Stimulated activated CD8-positive, alpha-beta memory T cell treated with anti-CD3 and anti-CD28 coated beads, Interleukin-4, amount 100 ng/mL, for 48 hours (primary cell): ENCODE measurements at places on chromosomes 5 and 9.

- DNase-seq, result no peak
Observed at GRCh38 chr5:123874600-123875201, 362.7 kb downstream of the CSNK1G3 start.

DNA sequence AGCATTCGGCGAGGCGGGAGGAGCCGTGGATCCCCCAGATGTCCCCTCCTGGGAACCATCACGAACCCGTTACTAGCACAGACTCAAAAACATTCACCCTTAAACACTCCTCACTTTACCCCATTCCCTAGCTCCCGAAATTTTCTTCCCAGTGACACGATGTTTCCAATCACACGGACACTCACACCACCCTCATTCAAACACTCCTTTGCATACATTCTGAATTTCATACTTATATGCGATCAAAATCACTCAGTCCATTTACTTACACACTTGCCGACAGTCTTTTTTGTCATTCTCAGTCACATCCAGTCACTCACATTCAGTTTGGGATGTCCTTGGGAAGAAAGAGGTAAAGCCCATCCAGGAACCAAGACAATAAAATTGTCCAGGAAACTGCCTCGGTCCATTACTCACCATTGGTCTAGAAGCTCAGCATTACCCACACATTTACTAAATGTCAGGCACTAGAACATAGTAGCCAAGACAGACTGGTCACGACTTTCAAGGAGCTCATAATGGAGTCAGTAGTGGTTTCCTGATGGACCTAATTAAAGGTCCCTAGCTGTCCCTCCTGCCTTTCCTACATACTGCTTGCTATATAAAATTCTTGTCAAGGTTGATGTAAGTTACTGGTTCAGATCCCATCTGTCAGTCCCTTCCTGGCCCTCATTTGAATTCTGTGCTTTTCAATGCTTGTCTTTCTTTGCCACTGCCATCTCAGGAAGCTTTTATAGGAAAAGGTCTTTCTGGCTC, 574 bp downstream of the SLC35A4 start:
- no peak for DNase-seq

GRCh38 chr9:134968011-134968822, 50.5 kb upstream of the FCN1 start:
- DNase-seq, result no peak

DNA sequence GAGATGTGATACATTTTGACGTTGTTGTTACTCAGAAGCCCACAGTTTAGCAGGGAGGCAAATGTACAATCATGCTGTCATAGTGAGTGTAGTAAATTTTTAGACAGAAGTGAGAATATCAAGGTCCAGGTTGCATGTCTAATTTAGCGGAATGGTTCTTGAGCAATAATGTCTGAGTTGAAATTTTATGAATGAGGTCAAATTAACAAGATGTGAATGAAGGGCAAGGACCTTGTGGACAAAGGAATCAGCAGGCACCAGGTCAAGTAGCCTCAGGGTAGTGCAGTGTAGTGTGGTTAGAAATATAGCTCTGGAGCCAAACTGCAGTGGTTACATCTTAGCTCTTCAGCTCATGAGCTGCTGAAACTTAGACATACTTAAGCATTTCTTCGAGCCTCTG, 36.2 kb downstream of the TNFSF8 start:
- no peak for DNase-seq

- DNase-seq, result no peak
Observed at GRCh38 chr5:102959055-102959454, 160.9 kb downstream of the GIN1 start.

- peak; percentile 62 for DNase-seq
Observed at GRCh38 chr9:125428060-125428901, 166.7 kb downstream of the GAPVD1 start.

DNA sequence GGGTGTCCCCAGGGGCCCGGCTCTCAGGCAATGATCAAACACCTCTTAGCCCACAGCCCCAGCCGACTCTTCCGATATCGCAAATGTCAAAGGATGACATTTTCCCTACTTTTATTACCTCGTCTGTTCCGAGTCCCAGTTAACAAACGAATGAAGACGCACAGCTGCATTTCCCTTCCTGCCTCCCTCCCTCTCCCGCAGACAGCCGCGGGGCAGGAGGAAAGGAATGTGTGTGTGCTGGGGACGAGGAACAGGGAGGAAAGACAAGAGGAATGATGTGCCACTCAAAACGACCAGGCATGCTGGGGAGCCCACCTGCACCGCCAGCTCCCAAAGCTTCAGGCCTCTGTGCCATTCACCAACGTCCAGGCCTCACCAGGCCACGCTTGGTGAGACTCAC, 125.9 kb upstream of the SARDH start:
- no peak for DNase-seq

DNA sequence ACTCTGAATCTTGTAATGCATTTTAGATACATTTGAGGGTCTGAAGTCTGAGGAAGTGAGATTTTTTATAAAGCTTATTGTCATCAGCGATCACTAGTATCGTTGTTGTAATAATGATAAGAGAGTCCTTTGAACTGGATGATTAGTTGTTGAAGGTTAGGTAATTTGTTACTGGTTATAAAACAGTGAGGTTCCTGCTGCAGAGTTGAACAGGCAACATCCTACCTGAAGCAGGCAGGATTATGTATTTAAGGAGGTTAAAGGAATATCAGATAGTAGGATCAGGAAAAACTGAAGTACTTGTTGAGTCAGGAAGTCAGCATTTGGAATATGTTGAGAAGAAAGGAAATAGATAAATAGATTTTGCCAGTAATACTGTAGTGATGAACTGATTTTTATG, 106.7 kb downstream of the VPS13A start:
- no peak for DNase-seq

- peak; percentile 72 for DNase-seq
Observed at GRCh38 chr9:126516936-126517832, 96.5 kb upstream of the LMX1B start.

GRCh38 chr9:36031774-36032555, 4.7 kb upstream of the RECK start:
- no peak for DNase-seq

DNA sequence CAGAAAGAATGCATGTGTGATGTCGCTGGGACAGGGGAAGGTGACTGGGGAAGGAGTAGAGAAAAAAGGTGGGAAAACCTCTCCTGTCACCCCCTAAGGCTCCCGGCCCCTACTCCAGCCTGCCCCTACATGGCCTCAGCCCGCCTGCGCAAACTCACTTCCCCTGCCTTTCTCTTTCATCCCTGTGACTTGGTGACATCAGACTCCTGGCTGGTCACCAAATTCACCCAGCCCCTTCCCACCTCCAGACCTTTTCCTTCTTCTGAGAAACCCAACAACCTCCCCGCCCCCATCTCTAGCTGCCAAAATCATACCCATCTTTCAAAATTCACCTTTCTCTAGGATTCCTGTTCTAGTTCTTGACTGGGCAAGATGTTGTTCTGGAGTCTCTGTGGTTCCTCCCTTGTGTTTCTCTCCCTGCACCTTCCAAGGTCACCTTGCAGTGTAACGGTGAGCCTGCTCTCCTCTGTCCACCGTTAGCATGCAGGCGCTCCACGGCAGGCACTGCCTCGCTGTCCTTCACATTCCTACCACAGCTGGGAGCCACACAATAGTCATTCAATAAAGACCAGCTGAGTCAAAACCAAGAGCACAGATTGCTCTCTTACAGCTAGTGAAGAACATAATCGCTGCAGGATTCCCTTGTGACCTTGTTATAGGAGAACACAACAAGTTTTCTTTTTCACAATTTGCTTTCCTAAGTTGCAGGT, 134.5 kb downstream of the FANCC start:
- DNase-seq, result no peak

DNA sequence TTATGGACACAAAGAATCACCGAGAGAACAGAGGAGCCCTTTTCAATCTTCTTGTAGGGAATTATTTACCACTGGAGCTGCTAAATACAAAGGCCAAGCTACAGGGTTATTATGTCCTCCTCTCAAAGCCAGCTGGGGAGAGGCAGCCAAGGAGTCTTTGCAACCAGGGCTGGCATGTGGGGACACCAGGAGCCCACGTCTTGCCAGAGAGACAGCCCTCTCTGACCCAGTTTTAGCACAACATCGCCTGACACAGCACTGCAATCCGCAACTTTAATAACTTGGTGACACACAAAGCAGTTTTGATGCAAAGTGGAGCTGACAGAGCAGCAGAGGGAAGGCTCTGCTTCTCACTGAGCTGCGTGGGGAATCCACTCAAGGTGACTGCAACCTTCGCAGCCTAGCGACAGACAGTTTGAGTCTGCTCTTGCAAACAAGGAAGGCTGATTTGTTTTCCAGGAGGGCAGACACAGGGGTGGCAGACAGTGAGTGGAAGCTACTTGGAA, 33.6 kb downstream of the TLR4 start:
- DNase-seq, result no peak

DNA sequence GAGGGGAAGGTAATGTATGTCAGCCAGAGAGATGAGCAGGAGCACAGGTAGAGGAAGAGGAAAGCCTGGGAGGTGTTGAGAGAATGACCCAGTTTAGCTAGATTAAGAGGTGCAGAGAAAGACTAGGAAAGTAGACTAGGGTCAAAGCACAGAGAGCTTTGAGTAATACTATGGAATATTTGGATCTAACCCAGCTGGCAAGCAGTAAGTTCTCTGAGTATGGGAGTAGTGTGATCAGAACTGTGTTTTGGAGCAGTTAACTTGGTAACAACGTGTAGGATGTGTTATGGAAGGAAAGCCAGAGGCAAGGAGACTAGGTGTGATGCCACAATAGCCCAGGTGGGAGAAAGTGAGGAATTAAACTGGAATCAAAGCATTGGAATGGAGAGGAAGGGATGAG, 84.9 kb upstream of the PTGER4 start:
- no peak for DNase-seq

GRCh38 chr5:98825582-98826375, 52.3 kb downstream of the RGMB start:
- DNase-seq, result no peak

GRCh38 chr9:91905991-91906469, 44.0 kb downstream of the ROR2 start:
- DNase-seq, result peak; percentile 66

- DNase-seq, result no peak
Observed at GRCh38 chr9:38232895-38233294, 159.6 kb upstream of the ALDH1B1 start.

- no peak for DNase-seq
Observed at GRCh38 chr5:132228241-132229035, 785 bp upstream of the P4HA2 start.

GRCh38 chr9:135772702-135773493, 70.9 kb downstream of the KCNT1 start:
- DNase-seq, result no peak

- DNase-seq, result no peak
Observed at GRCh38 chr5:173542964-173543363, 73.5 kb downstream of the BOD1 start.

DNA sequence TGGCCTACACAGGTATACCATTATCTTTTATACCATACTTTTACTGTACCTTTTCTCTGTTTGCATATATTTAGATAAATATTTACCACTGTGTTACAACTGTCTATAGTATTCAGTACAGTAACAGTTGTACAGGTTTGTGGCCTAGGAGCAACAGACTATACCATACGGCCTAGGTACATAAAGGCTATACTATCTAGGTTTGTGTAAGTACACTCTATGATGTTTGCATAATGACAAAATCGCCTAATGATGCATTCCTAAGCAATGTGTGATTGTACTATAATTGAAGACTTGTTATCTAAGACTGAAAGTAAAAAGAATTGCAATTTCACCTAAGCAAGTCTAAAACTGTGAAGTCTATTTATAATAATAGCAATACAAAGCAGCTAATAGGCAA, 3.9 kb downstream of the C9orf72 start:
- DNase-seq, result no peak

DNA sequence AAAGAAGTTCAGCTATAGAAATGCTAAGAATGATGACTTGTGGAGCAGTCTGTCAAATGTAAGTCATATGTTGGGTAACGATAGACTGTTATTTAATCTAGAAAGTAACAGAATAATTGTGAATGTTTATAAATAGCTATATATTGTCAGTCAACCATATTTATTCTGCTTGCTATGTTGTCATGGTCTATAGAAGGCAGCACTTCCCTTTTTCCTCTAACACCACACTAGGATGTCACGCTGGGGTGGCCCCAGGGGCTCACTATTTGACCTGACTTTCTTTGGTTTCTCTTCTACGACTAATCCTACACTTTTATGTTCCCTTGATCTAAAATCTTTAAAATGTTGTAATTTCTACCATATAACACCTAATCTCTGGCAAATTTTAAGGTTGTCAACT, 20.5 kb downstream of the ERAP2 start:
- no peak for DNase-seq

DNA sequence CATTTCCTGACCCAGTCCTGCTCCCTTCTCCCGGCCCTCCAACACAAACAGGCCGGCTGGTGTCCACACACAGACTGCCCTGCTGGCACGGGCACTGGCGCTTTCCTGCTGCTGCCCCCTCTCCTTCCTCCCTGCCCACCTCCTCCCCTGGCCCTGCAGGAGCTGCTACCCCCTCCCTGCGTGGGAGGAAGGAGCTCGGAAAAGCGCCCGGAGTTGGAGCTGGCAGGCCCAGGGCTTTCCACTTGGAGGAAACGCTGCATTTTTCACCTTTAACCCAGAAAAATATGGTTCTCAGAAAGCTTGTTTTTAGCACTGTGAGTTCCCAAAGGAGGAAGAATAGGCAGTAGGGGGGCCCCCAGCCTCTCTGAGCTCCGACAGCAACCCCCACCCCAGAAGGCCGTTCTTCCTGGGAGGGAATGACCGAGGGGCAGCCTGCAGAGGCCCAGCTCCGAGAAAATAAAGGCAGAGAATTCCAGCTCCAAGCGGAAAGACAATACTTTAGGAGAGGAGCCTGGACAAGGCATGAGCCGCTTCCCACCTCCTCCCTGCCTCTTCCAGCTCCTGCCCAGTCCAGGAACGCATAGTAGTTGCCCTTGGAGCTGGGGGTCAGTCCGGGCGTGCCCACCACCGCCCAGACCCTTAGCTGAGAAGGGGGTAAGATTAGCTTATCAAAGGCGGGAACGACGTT, 88.9 kb downstream of the LIFR start:
- DNase-seq, result no peak

GRCh38 chr5:147055850-147056566, 177.5 kb upstream of the PPP2R2B start:
- no peak for DNase-seq

DNA sequence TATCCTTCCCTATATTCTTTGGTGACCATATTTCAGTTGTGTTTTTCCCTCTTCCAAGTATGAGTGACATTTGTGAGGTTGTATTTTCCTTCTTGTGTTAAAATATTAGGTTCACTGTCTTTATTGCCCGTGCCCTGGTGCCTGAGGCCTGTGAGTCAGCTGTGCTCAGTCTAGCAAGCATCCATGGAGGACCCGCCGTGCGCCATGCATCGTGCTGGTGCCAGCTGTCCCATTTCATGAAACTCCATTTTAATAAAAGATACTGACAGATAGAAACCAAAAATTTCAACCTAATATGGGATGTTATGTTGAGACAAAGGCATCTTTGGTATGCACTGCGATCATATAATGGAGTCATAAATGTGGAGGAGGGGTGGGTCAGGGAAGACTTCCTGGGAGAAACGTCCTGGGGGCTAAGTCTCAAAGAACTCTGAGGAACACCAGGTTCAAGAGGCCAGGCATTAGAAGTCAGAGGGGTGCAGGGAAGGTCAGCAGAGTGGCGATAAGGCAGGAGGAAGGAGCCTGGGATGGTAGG, 34.0 kb upstream of the FGF1 start:
- DNase-seq, result no peak
